Activated CD4-positive, alpha-beta T cell treated with anti-CD3 and anti-CD28 coated beads for 36 hours (primary cell): ENCODE measurements at places on chromosomes 5 and 9. TPM values are rescaled to one million over a fixed set of nuclear protein-coding genes. Genes with fewer than 3 reads are reported as not detected.
A peak's percentile ranks its signal among the peaks of the same experiment; 100 is the strongest.

GRCh38 chr5:122421374-122422079 lies 109.5 kb downstream of the SNCAIP start:
- DNase-seq, result no peak

DNA sequence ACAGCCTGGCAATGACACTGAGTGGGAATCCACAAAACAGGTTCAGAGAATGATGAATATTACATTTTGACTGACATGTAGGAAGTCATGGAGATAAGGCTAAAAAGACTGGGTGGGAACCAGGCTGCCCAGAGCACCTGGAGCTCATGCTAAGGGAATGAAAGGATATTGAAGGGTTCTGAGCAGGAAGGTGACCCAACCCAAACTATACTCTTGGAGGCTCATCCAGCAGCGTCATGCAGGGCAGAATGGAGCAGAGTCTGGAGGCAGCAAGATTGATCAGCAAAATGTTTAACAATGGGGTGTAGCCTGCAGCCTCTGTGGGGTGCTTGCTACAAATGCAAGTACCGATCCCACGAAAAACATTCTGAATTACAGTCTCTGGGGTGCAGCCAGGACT lies 120.2 kb downstream of the PSD2 start:
- no peak for DNase-seq

- peak; percentile 23 for DNase-seq
Observed at GRCh38 chr5:88145611-88146467, 122.8 kb downstream of the TMEM161B start.

DNA sequence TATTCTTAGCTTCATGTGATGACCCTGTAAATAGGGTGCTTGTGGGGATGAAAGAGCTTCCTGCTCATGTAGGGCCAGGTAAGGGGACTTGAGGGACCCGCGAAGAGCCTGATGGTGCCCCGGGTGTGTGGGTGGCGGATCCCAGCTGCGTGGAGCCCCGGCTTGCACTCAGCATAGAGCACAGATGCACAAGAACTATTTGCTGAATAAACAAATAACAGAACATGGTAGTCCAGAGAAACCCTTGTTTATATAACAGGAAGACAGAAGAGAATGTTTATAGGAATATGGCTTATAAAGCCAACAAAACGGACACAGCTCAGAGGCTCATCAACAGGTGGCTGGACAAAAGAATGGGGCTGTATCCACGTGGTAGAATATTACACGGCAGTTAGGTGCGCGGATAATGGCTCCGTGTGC lies 106.9 kb upstream of the COL5A1 start:
- no peak for DNase-seq

GRCh38 chr9:17531642-17532254 lies 47.1 kb upstream of the SH3GL2 start:
- peak; percentile 61 for DNase-seq

GRCh38 chr9:34246453-34246852 lies 67.6 kb downstream of the UBAP1 start:
- DNase-seq, result no peak

- DNase-seq, result no peak
Observed at GRCh38 chr9:135744333-135745070, 42.5 kb downstream of the KCNT1 start.

DNA sequence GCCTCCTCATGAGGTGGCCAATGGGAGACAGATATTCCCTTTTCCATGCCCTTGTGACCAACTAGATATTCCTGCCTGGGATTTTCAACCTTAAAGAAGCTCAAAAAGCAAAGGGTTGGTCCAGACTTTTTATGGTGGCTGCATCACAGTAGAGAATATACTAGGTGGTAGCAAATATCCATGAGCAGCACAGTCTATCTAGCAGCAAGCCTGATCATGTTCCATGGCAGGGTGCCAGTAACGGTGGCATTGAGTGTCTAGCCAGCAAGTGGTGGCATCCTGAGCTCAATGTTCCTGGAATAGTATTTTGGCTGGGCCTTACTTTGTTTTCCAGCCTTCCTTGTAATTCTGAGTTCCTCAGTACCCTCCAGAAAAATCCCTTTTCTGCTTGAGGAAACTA lies 25.8 kb downstream of the CDC25C start:
- DNase-seq, result no peak

BTNL8 gene
- total RNA-seq, result not detected

XRCC4 gene
- 16.9 TPM for total RNA-seq

ADGRD2 gene
- not detected for total RNA-seq

C9 gene
- total RNA-seq, result not detected

FXN gene
- 24.2 TPM for total RNA-seq

FRMD3 gene
- 0.35 TPM for total RNA-seq

FAM174A gene
- total RNA-seq, result 3.9 TPM

IRF1 gene
- 121 TPM for total RNA-seq

FOXI1 gene
- total RNA-seq, result not detected

NOXA1 gene
- 1.7 TPM for total RNA-seq

SLCO6A1 gene
- not detected for total RNA-seq

SLC22A4 gene
- 0.66 TPM for total RNA-seq
